Skeletal muscle cell (primary cell): ENCODE measurements at places on chromosomes 7 and 10.
A peak's percentile ranks its signal among the peaks of the same experiment; 100 is the strongest.

- no peak for DNase-seq
Measured at GRCh38 chr10:4474829-4475228, 351.2 kb upstream of the AKR1E2 start.

- no peak for DNase-seq
Measured at GRCh38 chr7:7652798-7653540, 12.4 kb downstream of the UMAD1 start.

GRCh38 chr7:130733931-130734814, at the start of gene KLF14:
KLF14 (minus strand) TSS chr7:130734207; CDS start chr7:130734033, 174 bp downstream.
- DNase-seq = no peak

DNA sequence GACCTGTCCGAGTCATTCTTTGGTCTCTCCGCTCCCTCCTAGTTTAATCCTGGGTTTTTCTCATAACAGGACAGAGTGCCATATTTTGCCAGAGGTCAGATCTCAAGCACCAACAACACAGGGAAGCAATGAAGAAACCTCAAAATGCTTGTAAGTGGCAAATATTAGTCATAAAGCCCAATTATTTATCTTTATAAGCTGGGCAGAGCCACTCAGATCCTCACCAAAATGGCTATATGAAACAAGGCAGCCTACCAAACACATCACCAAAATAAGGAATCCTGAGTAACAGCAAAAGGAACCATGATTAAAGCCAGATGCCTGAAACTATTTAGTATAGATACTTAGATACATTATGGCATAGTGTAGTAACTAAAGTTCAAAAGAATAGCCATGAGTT, 4.7 kb downstream of the ECD start:
- no peak for DNase-seq

- no peak for DNase-seq
Measured at GRCh38 chr7:154905146-154905545, 97.8 kb downstream of the PAXIP1 start.

- no peak for DNase-seq
Measured at GRCh38 chr10:14160299-14160698, 170.4 kb downstream of the FRMD4A start.

- DNase-seq = no peak
Measured at GRCh38 chr10:133476641-133476990, 22.9 kb downstream of the SCART1 start.

GRCh38 chr7:8762803-8763202, 329.4 kb downstream of the NXPH1 start:
- DNase-seq = no peak

GRCh38 chr10:46550795-46551700, 5.4 kb downstream of the GPRIN2 start:
- no peak for DNase-seq

GRCh38 chr10:97687785-97688781, 1.0 kb upstream of the AVPI1 start:
- peak; percentile 71 for DNase-seq

DNA sequence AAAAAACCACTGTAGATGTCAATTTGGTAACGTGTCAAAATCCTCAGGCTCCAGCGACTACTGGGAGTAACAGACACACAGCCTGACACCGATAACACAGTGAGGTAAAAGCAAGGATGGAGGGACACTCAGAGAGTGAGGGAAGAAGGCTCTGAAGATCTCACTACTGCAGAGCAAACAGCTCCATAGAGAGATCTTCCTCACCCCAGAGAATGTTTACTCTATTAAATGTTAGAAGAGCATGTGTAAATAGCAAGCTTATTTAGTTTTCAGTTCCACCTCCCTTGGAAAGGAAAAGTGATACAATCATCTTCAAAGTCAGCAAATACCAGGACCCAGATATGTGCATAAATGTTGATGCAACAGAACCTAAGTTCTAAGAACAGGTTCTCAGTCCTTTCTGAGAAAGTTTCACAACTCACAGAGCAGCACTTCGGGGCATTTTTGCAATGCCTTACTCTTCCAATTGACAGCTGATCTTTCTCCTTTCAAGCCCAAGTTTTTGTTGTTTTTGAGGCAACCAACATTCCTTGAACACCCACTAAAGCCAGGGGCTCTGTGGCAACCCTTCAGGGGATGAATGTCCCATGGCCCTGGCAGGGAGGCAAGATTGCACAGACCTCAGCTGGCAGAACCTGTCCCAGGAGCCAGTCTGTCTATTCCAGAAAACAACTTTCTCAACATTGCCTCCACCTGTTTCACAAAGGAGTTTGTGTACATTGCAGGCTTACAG, 177.4 kb downstream of the SFMBT2 start:
- DNase-seq = no peak

GRCh38 chr10:68561865-68562649, 1.9 kb downstream of the TET1 start:
- DNase-seq = no peak

DNA sequence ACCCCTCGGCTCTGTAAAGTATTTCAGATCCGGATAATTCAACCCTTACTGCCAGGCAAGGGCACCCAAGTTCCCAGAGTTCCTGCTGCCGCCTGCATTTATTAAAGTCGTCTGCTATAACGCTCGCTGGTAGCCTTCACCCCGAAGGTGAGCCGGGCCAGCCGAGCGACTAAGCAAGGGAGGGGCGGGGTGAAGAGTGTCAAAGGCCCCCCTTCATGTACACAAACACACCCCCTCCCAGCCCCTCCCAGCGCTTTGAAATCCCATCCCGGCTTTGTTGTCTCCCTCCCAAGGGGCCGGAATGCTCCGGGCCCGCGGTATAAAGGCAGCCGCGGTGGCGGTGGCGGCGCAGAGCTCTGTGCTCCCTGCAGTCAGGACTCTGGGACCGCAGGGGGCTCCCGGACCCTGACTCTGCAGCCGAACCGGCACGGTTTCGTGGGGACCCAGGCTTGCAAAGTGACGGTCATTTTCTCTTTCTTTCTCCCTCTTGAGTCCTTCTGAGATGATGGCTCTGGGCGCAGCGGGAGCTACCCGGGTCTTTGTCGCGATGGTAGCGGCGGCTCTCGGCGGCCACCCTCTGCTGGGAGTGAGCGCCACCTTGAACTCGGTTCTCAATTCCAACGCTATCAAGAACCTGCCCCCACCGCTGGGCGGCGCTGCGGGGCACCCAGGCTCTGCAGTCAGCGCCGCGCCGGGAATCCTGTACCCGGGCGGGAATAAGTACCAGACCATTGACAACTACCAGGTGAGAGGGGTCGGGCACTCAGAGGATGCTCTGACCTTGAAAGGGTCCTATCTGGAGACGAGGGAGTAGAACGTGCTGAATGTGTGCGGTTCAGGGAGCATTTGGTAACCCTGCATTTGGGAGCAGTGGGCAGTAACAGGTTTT, at the start of gene DKK1:
TSS of gene DKK1 (plus strand) at position 349 of the 889 bp plus-strand sequence. CDS start at position 503, 154 bp downstream.
- no peak for DNase-seq

DNA sequence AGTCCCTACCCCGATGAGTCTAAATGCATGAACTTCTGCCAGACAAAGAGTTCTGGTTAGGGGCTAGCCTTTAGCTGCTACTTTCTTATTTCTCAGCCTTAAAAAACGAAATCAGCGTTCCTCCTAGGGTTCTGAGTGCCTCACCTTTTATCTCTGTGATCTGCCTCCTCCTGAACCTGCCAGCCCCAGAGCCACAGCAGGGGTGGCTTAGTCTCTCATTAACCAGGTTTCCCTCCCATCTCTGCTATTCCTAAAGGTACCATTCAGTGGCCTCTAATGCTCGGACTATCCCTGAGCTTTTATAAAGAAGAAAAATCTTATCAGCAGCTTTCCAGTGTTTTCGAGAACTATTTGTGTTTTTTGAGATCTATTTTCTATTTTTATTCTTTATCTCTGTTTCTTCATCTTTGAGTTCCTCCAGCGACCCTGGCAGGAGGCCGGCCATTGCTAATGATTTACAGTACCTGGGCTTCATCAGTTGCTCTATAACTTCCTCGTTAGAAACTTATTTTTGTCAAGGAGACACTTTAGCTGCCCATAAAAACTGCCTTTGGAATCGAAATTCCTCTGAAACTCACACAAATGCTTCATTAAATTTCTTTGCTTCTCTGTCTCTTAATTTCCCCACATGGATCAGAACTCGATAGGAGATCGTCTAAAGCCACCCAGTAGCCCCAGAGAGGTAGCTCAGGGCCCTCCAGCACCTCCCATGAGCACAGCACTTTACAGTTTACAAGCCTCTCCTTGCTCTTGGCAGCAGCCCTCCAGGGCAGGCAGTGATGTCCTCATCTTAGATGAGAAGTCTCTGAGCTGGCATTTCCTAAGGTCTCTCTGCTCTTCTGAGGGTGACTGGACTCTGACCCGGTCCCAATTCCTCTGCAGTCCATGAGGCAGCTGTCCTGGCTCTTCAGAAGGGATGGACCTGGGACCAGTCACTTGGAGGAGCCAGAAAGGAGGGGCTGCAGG, 149.1 kb downstream of the EBF3 start:
- no peak for DNase-seq

GRCh38 chr7:65503434-65504152, 129.9 kb downstream of the ZNF92 start:
- DNase-seq = no peak

DNA sequence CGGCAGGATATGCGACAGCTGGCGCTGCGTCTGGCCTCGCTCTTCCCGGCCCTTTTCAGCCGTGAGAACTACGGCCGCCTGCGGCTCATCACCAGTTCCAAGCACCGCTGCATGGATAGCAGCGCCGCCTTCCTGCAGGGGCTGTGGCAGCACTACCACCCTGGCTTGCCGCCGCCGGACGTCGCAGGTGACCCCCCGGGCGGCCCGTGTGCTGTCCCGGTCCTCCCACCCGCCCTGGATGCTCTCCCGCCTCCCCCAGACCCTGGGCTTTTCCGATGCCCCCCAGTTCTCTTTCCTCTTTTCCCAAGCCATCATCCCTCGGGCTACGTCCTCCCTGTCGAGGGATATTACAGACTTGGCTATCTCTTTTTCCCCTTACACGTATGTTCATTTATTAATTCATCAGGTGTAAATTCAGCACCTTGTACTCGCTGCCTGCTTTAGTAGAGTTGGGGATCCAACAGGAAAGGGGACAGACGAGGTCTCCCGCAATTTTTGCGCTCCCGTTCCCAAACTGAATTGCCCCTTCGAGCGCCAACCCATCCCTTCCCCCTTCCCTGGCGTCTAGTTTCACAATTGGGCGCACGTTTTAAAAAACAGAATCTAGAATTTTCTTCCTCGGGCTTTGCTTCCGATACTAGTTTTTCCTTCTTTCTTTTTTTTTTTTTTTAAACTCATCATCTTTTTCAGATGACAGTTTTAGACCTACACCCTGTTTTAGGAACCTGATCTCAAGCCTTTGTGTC, 846 bp downstream of the MINPP1 start:
- no peak for DNase-seq

- no peak for DNase-seq
Measured at GRCh38 chr10:72738486-72738885, 46.5 kb downstream of the MCU start.

DNA sequence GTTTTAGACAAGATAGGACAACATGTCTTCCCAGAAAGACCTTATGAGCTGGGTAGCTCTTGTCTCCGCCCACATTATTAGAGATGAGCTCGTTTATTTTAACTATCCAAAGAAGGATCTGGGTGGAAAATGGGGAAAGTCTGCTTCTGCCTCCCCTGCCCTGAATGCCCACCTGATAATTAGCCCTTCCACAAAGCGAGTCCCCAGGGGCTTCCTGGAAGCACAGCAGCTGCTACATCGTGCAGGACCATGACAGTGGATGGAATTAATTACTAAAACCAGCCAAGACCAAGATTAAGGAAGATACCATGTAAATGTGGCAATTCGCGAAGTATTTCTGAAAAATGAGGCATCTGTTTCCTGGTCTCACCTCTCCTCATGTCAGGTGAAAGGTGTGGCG, 374.4 kb downstream of the PAXIP1 start:
- no peak for DNase-seq

DNA sequence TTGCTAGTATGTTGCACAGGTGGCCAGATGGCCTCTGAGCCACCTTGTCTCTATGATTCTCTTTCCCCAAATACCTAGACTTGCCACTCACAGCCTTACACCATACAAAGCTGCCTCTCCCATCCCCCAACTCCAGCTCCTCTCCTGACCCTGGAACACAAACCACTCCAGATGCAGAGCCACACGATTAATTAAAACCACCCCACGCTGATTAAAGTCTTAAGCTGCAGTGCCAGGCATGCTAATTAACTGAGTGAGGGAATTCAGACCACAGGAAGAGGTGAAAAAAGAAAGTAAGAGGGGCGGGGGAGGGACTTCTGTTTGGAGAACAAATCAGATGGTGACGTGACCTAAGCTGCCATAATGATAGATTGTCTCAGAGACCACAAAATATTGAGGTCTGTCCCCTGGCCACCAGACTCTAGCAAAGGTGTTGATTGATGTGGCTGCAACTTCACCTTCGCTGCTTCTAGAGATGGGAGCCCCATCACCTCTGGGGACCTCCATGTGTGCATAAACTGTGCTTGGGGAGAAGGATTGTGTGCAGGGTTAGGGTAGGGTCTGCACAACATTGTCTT, 331.3 kb downstream of the PLXNA4 start:
- DNase-seq = no peak

DNA sequence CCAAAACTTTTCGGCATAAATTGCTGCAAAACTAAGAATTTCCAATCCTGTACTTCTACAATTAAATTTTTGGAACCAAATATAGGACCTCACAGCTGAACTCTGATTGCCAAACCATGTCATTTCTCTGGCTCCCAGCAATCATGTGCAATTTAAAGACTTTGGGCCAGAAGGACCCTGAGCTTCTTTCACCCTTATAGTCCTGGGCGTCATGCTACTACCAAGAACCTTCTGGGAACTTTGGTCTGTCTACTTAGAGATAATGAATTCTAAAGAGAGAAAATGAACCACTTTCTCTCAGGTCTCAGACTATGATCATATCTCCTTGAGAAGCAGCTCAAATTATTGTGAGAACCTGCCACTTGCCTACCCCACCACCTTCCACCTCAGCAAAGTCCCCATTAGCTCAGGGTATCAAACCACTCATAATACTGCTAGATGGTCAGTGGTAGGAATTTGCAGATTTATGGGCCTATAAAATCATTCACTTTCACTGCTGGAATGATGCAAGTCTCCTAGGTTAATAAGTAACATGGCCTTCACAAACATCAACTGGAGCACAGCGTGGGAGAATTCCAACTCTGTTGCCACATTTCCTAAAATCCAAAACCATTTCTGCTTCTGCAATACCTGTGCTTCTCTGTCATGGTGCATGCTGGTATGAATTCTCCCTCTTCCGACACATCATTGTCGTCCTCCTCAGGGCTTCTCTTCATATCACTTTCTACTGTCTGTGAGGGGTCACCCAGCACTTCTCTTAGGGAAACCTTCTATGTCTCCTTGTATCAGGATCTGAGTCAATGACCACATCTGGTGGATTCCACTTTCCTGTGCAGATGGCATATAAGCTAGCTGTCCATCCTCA, 6.6 kb upstream of the WDR91 start:
- DNase-seq = no peak

- no peak for DNase-seq
Measured at GRCh38 chr10:82318534-82318933, 443.5 kb downstream of the NRG3 start.
